Activated T-cell treated with anti-CD3 and anti-CD28 coated beads, Interleukin-2, amount 50 U/mL, for 72 hours (primary cell): ENCODE measurements at places on chromosomes 4 and X. TPM values are rescaled to one million over a fixed set of nuclear protein-coding genes. Genes with fewer than 3 reads are reported as not detected.

- DNase-seq: no peak
Observed at GRCh38 chr4:1600811-1601532, 83.1 kb downstream of the FAM53A start.

The PASD1 gene
- total RNA-seq: not detected

DNA sequence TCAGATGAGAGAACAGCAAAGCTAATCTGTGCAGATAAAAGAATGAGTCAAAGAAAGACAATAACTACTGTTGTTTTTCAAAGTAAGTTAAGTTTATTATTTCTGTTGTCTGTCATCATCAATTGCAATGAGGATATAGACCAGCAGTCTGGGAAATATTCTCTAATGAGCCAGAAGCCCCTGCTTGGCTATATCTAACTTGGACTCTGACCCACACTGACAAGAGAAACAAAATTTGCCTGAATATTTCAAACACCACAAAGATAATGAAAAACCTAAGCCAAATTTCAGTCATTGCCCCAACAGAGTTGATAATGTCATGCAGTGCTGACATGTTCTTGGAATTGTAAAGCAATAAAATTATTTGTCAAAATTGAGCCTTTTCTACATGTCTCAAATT, 115.0 kb upstream of the PRDX4 start:
- no peak for DNase-seq

The FGB gene
- total RNA-seq: not detected

DNA sequence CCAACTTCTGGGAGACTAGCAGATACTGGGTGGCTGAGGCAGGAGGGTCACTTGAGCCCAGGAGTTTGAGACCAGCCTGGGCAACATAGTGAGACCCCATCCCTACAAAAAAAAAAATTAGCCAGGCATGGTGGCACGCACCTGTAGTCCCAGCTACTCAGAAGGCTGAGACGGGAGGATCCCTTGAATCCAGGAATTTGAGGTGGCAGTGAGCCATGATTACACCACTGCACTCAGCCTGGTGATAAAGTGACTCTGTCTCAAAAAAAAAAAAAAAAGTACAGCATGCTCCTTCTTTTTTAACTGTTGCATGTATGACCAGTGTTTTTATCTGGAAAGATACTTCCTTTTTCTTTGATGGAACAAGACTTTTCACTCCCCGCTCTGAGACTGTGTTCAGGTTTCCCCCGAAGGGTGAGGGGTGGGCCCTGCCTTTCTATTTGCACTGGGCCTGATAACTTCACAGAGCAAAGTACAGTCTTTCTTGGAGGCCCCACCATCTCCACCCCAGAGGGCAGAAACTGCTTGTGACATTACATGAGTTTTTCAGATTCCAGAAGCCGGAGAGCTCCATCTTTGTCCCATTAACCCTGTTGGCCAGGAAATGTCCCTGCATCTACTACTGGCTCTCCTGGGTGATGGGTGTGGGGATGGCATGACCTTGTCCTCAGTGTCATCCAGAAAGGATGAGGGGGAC, 35.2 kb downstream of the NYX start:
- DNase-seq: no peak
